GM03348 (cell line): ENCODE measurements at places on chromosomes 3 and 15.

DNA sequence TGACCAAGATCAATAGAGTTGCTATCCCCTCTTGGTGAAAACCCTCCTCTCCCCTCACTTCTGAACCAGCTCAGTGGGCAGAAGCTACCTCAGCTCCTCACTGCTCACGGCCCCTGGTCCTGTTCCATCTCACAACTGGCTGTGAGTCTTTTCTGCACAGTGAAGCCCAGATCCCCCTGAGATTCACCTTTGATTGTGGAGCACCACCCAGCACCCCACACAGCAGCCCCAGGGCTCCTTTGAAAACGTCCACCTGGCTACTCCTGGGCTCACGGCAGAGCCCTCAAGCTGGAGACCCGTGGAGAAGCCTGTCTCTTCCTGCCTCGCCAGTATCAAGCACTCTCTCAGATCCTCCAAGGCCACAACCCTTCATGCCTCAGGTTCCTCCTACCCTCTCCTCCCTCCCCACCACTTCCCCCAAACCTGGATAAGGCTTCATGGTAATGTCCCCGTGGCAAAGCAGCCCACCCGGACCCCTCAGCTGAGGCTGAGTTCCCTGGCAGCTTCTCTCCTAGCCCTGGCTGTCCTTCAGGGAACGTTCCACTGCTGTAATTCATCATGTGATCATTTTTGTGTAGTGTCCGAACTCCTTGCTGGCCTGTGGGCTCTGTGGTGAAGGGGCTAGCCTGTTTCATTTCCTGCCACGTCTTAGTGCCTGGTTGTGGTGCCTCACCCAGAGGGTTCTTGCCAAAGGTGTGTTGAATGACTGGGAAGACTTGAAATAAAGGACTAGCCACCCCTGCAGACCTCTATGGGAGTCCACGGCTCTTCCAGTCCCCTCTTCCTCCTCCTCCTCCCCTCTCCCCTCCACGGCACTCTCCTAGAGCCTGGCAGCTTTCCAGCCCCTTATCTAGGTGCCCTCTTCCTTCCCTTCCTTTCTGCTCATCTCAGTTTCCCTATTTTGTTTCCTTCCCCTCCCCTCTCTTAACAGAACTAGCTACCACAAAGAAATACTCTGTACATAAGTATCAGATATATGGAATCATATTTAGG, 44.5 kb downstream of the KY start:
- no peak for DNase-seq

- DNase-seq = no peak
These were observed 98.6 kb downstream of the TCF12 start for GRCh38 chr15:57017024-57017423.

GRCh38 chr3:112818289-112818688, 28.4 kb downstream of the CD200R1L start:
- peak; percentile 42 for DNase-seq

GRCh38 chr3:46656778-46657556, 36.5 kb downstream of the ALS2CL start:
- DNase-seq = no peak

DNA sequence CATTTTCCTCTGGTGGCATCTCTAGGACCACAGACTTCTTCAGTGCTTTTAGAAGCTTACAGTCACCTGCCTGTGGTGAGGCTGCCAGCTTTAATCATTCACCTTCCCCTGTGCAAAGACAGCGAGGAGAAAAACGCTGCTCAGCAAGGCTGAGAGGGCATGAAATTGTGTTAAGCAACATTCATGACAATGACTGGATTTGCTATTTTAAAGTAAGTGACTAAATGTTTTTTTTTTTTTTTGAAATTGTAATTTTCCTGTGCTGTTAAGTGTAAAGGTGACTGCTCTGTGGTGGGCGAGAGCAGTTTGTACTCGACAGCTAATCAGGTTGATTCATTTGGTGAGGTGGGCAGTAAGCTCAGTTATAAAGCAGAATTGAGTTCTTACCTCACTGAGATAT, 240.4 kb downstream of the NSUN3 start:
- DNase-seq = no peak

DNA sequence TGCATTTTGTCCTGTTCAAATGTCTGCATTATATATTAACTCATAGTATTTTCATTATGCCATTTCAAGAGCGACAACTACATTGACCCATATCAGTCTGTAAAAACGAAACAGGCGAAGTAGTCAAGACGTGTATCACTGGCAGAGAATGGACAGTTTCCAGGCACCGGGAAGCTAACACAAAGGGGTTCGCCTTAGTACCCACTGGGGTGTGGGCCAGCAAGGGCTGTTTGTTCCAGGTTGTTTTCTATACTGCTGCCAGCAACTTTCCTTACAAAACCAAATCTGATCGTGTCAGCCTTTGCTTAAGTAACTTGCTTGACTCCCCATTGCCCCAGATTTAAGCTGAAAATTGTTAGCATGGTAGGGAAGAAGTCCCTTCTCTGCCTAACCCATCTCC, 87.1 kb downstream of the CGNL1 start:
- DNase-seq = no peak

GRCh38 chr3:12734960-12735359, 24.1 kb downstream of the TMEM40 start:
- no peak for DNase-seq

DNA sequence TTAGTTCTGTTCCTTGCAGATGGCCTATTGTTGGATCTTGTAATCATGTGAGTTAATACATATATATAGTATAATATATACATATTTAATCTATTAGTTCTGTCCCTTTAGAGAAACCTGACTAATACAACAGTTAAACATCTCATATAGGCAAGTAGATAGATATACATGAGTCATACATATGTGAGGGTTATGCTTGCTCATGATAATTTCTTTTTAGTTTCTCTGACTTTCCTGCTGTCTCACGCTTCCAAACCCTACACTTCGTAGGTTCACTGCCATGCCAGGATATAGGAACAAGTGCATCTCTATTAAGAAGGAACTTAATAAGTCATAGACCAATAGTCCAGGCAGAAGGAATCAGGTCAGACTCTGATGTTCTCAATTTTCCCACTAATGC, 16.8 kb upstream of the CLDN16 start:
- DNase-seq = no peak

- no peak for DNase-seq
These were observed 242.3 kb downstream of the FHIT start for GRCh38 chr3:61008998-61009380.

DNA sequence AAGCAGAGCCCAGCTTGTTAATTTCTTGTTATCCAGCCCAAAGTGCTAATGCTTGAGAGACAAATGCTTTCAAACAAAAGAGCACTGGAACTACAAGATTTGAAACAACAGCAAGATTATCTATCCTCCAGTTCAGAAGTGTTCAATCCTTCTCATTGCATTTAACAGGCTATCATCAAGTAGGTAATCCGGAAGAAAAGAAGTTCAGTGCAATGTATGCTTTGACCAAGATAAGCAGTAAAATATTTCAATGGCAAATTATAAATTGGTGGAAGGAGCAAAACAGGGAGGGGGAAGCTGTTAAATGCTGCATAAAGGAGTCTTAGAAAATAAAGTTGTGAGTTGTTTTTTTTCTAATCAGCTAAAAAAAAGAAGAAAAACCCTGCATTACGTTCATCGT, 8.8 kb downstream of the LRIG1 start:
- DNase-seq = no peak

GRCh38 chr15:52419494-52419893, 109.2 kb downstream of the MYO5A start:
- no peak for DNase-seq

DNA sequence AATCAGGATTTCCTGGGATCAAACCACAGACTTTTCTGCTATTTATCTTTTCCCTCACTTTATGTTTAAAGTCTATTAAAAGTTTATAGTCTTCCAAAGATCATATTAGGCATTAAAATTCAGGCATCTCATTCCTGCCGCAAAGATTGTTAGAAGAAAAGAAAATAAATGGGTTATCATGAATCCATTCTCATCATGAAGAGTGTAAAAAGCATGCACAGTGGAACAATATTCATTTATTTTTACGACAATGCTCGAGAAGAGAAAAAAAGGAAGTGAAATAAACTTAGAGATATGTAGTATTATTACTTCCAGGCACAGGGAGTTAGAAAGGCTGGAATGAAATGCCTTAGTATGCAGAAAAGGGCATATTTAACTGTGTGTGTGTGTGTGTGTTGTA, 213.7 kb upstream of the PLSCR5 start:
- no peak for DNase-seq

GRCh38 chr15:56804279-56804678, 71.0 kb upstream of the ZNF280D start:
- DNase-seq = no peak

DNA sequence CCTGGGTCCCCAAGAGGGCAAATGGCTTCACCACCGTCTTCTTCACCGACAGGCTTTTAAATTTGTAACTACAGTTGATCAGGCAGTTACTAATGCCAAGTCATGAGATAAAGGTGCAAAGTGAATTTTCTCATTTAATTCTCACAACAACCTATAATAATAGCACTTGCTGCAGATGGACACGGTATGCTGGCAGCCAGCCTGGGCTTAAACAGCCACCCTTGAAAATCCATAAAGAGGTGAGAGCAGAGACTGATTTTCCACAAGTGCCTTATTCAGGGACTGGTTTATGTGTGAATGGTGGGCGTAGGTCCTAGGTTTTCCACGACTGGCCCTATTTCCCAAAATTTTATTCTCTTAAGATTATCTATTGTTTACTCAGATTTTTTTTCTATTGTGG, 117.8 kb downstream of the RAB11A start:
- no peak for DNase-seq

- DNase-seq = no peak
These were observed 1.2 kb downstream of the TTC23 start for GRCh38 chr15:99248000-99248715.

GRCh38 chr3:136141891-136142290, 54.2 kb downstream of the MSL2 start:
- DNase-seq = no peak

DNA sequence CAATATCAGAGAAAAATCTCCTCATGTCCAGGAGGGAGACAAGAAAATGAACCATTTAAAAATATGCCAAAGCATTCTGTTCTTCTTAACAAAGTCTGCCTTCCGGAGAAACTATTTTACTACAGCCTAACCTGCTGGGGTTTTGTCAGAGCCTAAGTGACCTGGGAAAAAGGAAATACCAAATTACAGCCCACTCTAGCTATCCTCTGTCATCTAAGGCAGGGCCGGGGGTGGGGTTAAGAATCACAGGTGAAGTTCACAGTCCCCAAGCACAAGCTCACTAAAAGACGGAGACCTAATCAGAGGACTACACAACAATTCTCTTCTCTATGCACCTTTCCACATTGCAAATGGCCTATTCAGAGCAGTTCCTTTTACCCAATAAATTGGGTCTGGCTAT, 116.6 kb downstream of the TRIM42 start:
- no peak for DNase-seq

- DNase-seq = peak; percentile 82
These were observed 36.0 kb downstream of the TM2D3 start for GRCh38 chr15:101615986-101616848.

- DNase-seq = no peak
These were observed 42.7 kb downstream of the STT3B start for GRCh38 chr3:31575448-31575847.

- DNase-seq = no peak
These were observed 97.1 kb downstream of the CPN2 start for GRCh38 chr3:194254040-194254439.

DNA sequence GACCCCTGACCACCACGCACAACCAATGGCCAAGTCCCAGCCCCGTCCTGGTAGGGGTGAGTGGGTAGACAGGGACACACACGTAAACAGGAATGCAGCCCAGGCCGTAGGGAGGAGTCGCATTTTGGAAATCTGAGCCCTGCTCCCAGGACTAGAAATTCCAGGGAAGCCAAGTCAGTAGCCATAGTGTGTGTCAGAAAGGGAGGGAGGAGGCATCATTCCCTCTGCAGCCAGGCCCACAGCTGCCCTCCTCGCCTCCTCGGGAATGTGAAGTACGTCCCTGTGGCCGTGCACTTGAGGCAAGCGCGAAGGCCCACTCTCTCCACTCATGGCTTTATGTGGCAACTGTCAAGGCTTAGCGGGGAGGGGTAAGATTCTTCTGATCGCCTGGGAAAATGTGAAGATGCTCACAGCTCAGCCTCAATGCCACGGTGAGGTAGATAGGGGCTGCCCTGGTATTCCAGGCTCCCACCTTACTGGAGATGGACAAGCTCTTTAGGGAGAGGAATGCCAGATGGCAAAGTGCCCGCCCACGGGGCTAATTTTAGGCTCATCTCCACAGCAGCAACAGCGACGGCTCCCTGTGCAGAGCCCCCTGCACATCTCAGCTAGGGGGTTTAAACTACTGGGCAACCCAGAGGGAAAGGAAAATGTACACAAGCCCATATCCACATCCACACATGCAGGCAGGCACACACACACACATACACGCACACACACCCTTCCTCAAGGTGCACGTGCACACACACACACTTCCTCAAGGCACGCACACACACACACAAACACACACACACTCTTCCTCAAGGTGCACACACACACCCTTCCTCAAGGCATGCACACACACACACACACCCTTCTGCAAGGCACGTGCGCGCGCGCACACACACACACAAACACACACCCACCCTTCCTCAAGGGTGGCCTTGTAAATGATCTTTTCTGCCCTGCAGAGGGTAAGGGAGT, 65.5 kb downstream of the ADCY5 start:
- DNase-seq = peak; percentile 24

DNA sequence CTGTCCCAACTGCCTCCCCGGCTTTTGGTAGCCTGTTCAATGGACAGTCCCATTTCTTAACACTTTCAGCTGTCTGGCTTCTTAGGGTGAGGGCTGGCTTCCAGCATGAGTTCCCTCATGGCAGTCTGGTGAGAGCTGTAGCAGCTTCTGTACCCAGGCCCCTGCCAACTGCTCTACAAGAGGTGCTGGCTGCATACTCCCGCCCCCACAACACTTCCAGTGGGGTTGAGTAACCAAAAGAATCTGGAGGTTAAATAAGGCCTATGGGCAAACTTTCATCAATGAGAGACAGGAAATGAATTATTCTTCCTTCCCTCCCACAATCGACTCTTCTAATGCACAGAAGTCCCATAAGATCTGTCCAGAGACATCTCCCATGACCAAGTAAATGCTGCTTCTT, 145.0 kb downstream of the NEK10 start:
- peak; percentile 49 for DNase-seq

- no peak for DNase-seq
These were observed 313.5 kb downstream of the RPLP1 start for GRCh38 chr15:69766156-69766555.

DNA sequence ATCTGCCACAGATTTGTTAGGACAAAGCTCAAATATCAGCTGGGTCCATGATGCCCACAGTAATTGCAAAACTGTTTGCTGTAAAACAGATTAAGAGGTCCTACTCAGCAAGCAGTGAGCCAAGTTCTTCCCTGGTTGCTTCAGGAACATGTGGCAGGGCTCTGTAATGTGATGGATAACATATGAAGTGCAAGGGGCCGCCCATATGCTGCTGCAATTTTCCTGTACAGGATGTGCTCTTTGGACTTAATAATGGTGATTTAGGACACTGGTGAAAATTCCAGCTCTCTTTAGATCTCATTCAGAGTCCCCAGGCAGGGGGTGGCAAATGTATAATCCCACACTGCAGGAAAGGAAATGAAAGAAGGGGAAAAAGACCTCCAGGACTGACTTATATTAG, 289.4 kb downstream of the LSAMP start:
- no peak for DNase-seq
